ENCODE measurements at places on chromosomes 7 and 10.

GRCh38 chr7:131067220-131067619 lies 260.5 kb upstream of the MKLN1 start:
- DNase-seq = no peak

DNA sequence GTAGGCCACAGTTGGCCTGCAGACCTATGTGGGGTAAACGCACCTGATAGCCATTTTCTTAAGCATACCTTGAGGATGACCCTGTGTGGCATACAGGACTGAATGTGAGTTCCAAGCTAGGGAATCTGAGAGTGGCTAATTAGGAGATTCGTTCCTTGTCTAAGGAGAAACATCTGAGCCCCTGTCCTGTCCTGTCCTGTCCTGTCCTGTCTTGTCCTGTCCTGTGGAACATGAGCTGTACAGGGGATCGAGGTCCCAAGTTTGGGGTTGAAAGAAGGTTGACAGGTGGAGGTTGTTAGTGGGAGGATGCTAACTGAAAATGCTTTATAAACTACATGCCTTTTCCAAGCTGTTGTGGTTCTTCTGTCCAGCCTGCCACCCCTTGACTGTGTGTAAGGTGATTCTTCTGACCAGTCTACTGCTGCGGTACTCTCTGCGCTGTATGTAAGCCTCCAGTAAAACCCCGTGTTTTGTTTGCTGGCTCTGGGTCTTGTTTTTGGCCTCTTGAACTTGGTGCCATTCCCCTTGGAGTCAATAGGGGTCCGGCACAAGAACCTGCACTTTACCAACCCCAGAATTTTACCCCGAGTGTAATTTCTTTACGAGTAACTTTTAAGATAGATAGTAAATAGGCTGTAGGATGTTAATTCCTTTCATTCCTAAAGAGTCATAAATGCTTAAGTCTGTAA lies 26.4 kb downstream of the ZNRF2 start:
- no peak for DNase-seq

- DNase-seq = no peak
Observed at GRCh38 chr7:104272767-104273384, 55.5 kb upstream of the LHFPL3 start.

DNA sequence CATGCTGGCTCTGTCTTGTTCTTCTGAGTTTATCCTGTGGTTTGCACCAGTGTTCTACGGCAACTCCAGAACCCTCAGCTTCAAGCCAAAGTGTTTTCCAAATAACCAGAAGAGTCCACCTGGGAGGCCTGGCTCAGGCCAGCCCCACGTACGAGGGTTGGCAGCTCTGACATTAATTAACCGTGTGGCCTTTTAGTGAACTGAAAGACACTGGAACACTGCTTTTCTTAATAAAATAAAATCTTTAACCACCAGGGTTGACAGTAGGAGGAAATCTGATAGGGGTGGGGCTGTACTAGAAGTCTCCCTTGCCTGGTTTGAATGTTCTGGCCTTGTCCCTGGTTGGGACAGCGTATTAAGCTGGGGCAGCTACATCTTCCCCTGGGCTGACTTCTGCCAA lies 64.9 kb downstream of the SYPL1 start:
- DNase-seq = no peak
